ENCODE measurements at places on chromosomes 6 and 20.

DNA sequence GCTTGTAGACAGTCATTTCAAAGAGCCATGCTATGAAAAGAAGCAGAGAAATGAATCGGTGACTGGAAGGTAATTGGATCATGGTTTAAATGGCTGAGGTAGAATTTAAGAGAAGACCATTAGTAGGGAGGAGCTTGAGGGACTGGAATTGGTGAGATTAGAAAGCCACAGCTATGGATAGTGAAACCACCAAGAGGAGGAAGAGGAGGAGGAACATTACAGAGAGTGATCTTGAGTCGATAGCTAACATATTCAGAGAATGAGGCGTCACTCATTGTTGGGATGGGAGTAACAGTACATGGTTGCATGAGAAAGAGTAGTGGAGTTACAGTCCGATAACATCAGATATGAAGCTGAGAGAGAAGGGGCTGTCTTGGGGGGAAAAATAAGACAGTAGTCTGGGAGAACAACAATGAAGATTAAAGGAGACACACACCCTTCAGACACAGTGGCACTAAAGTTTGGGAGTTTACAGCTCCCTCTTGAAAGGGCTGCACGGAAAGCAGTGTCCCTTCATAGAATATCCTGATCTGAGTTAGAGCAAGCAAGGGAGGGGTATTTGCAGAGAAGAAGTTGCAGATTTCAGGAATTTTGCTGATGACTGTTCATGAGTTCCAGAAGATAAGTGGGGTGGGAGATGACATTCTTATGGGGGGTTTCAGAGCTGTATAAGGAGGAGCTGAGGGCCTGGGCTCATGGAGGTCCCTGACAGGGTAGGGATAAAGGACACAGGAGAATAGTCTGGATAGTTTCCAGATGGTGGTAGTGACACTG, 15.1 kb upstream of the LAMP5 start:
- no peak for DNase-seq

DNA sequence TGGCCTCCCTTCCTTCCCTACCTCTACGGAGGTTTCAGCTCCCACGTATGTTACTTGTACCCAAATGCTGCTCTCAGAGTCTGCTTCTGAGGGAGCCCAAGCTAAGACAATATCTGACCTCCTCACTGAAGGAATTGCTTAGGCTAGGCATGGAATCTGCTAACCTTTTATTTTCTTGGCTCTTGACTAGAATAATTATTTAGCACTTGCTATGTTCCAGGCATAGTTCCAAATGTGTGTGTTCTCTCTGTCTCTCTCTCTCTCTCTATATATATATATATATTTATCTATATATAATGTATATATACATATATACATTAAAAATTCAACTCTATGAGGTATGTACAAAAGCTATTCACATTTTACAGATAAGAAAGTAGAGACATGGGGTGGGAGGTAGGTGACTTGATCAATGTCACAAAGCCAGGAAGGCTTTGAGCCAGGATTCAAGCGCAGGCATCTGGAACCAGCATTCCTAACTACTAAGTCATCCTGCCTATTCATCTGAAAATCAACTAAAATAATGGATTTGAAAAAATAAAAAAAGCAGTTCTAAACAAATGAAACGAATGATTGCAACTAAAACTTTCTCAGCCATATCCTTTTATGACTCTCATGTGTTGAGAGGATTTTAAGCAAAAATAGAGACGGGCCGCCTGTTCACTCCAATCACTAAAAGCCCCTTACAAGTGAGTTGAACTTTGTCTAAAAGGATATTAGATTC, 189.7 kb upstream of the JAG1 start:
- no peak for DNase-seq

GRCh38 chr20:48604426-48604825, 223.4 kb downstream of the PREX1 start:
- no peak for DNase-seq

GRCh38 chr6:44072959-44073611, 54.2 kb downstream of the MRPL14 start:
- no peak for DNase-seq

- no peak for DNase-seq
Measured at GRCh38 chr20:21559305-21559704, 45.4 kb upstream of the NKX2-2 start.

- no peak for DNase-seq
Measured at GRCh38 chr6:158005626-158006180, 24.0 kb downstream of the SYNJ2 start.

DNA sequence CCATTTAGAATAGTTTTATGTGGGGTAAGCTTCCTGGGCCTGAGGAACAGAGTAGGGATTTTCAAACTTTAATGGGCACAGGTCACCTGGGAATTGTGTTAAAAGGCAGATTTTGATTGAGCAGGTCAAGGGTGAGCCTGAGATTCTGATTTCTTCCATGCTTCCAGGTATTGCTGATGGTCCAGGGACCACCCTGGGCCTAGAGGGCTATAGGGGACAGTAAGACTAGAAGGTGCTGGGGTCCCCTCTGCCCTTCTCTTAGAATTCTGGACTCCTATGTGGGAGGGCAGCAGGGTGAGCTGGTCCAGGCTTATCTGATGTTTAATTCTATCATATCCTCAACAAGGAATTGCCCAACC, 2.6 kb downstream of the DDR1 start:
- no peak for DNase-seq

- no peak for DNase-seq
Measured at GRCh38 chr20:46206992-46207549, 89.0 kb downstream of the CD40 start.

GRCh38 chr20:48521121-48521520, 306.7 kb downstream of the PREX1 start:
- no peak for DNase-seq

DNA sequence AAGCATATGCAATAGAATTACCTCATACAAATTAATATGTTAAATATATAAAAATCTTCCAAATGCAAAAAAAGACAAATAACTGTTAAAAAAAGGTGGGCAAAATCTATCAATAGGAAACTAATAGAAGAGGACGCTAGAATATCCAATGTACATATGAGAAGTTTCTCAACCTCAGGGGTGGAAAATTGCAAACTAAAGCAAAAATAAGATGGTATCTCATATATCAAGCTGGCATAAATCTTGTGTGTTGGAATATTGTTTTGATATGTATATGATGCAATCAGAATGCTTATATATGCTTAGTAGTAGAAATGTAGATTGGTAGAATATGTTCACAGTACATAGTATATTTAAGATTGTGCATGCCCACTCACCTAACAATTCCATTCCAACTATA, 395.0 kb upstream of the OPRM1 start:
- DNase-seq = no peak

DNA sequence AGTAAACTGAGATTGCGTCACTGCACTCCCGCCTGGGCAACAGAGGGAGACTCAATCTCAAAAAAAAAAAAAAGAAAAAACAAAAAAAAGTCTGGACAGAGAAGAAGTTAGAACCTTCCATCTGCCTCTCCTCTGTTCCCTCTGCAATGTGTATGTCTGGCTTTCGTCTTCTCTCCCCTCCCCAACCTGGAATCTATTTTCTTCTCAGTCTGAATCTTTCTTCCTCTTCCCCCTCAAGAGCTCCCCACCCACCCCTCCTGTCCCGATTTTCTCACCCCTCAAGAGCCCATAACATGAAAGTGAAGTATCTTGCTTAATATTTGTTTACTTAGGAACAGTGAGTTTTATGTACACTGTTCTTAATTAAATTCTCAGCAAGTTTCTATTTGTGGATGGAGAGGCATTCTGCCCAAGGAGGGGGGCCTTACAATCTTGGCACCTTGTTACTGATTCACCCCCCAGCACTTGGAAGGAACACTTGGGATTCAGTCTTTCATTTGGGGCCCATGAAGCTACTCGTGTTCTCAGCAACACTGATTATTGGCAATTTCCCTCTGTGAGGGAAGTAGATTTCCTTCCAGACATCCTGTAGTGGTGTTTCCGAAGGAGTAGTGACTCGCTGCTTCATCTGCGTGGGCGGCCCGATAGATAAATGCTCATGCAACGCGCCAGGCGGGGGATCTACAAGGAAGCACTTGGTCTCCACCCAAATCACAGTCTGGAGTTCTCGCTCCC, 69.3 kb upstream of the SRSF6 start:
- no peak for DNase-seq

- no peak for DNase-seq
Measured at GRCh38 chr6:33280539-33280938, 3.6 kb downstream of the B3GALT4 start.

DNA sequence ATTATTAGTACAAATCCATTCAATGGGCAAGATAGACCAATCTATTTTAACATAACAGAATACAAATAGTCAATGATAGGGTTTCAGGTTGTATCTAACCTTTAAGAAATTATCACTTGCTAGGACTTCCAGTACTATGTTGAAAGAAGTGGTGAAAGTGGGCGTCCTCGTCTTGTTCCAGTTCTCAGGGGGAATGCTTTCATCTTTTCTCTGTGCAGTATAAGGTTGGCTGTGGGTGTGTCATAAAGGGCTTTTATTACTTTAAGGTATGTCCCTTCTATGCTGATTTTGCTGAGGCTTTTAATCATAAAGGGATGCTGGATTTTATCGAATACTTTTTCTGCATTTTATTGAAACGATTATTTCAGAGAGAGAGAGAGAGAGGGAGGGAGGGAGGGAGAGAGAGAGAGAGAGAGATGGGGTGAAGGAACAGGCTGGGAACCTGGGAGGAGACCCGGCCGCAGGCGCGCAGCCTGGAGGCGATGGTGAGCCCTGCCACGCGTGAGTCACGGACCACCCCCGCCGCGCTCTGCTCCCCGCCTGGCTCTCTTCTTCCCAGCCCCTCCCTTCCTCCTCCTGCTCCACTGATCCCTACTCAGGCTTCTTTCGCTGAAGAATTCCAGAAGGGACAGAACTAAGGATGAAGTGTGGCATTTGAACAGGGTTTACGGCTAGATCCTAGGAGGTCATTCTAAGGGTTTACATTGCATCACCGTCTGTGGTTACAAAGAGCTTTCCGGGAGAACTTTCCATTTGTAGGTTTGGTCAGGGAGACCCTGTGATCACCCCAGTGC, 45.5 kb upstream of the HLA-E start:
- DNase-seq = no peak

GRCh38 chr6:96755096-96755495, 82.2 kb downstream of the GPR63 start:
- DNase-seq = no peak

DNA sequence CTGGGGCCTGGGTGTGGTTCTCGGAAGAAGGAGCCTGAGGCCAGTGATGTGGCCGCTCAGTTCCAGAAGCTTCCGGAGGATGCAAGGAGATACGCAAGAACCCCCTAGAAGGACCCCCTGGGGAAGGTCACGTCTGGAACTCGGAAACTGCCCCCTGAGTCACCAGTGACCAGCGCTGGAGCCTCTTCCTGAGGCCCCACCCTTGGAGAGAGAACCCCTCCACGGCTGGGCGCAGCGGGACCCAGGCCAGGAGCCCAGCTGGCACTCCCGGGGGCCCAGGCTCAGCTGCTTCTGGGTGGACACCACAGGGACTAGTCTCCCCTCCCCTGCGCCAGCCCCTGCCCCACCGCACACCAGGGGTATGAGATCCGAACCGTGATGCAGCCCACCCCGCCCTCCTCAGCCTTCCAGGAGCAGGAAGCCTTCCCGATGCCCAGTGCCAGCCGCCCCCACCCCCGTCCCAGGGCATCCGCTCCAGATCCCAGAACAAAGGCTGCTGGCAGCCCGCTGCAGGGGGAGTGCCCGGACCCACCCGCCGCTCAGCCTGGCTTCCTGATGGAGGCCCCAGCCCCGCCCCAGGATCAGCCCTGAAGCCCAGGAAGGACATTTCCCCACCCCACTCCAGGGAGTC, 7.5 kb downstream of the LAMA5 start:
- no peak for DNase-seq

GRCh38 chr20:38418509-38419204, 16.5 kb downstream of the SNHG17 start:
- DNase-seq = peak; percentile 96

DNA sequence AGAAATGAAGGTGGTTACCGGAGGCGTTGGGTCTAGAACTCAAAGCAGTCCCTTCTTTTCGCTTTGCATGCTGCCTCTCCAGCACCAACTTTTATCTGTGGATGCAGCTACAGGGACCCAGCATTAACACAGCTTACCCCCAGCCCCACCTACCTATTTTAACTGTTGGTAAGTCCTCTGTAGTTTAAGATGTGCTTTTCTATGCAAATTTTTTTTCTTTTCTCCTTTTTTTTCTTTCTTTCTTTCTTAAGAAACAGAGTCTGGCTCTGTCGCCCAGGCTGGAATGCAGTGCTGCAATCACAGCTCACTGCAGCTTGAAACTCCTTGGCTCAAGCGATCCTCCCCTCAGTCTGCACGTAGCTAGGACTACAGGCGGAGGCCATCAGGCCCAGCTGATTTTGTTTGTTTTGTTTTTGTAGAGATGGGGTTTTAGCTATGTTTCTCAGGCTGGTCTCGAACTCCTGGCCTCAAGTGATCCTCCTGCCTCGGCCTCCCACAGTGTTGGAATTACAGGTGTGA, 6.5 kb upstream of the USP45 start:
- no peak for DNase-seq

DNA sequence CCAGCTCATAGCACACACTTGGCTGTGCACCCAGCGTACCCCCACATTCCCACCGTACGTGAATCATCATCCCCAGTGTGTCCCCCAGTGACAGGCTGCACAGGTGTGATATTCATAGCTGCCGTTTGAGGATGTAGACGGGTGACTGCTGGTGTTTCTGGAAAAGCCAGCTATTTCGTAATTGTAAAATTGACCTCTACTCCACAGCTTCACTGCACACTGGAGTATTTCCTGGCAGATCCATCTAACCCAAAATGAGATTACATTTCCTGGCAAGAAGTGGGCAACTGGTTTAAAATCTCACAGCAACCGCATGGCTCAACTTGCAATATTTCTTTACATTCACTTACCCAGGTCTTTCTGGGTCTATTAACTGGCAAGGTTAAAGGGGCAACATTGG, 30.3 kb downstream of the CD83 start:
- DNase-seq = no peak

DNA sequence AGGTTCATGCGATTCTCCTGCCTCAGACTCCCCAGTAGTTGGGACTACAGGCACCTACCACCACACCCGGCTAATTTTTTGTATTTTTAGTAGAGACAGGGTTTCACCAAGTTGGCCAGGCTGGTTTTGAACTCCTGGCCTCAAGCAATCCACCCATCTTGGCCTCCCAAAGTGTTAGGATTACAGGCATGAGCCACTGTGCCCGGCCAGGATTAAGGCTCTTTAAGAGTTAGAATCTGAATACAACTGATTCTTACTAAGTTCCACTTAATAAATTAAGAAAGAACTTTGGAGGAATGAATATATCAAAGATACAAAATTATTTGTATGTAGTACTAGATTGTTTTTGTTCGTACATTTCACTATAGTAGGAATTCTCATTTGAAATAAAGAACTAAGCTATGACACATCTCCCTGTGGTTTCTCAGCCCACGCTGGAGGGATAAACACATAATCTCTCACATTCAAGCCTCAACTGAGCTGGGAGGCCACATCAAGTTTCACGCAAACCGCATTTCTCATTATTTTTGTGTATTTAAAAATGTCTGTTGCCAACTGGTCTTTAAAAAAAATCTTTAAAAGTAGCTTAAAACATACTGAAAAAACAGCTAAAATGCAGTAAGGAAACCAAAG, 34.2 kb downstream of the DTNBP1 start:
- no peak for DNase-seq

DNA sequence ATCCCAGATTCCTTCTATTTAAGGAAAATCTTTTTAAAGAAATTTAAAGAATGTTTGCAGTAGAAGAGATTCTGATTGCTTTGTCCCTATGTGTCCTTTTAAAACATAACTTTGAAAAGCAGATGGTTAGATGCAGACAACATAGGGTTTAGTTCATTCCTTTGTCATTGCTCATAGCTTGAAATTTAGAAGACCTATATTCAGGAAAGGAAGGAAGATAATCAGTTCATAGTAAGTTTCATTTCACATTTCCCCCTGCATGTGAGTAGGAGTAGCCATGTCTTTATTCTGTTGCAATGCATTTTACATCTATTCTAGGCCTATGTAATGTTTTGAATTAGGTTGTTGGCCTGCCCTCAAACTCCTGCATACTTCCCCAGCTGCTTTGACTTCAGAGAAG, 197.9 kb upstream of the GRIK2 start:
- no peak for DNase-seq
